Myocyte (in vitro differentiated cells): ENCODE measurements at places on chromosomes 4 and X. TPM values are rescaled to one million over a fixed set of nuclear protein-coding genes. Genes with fewer than 3 reads are reported as not detected.
A peak's percentile ranks its signal among the peaks of the same experiment; 100 is the strongest.

- no peak for DNase-seq
Observed at GRCh38 chrX:44451056-44451455, 91.6 kb downstream of the FUNDC1 start.

UGT2B11 gene
- total RNA-seq = not detected in 2 replicates

WAS gene
- total RNA-seq = 0.19 TPM in 1 of 2 replicates, not detected in the other

- no peak for DNase-seq
Observed at GRCh38 chrX:121356139-121356849, 308.9 kb downstream of the GLUD2 start.

MXD4 gene
- total RNA-seq = 39.3 and 56.4 TPM in 2 replicates

HERC5 gene
- 1.5 and 4.9 TPM in 2 replicates for total RNA-seq

SAGE1 gene
- not detected in 2 replicates for total RNA-seq

DNA sequence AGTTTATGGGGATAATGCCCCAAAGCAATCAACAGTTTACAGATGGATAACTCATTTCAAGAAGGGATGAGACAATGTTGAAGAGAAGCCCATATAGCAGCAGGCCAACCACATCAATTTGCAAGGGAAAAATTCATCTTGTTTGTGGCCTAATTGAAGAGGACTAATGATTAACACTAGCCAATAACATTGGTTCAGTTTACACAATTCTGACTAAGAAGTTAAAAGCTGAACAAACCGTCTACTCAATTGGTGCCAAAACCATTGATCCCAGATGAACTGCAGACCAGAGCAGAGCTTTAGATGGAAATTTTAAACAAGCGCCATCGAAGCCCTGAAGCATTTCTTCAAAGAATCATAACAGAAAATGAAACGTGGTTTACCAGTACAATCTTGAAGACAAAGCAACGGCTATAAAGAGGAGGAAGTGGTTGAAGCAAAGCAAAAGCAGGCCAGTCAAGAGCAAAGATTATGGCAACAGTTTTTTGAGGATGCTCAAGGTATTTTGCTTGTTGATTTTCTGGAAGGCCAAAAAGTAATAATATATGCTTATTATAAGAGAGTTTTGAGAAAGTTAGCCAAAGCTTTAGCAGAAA is 20.5 kb upstream of the BLTP1 start:
- DNase-seq = no peak

- DNase-seq = no peak
Observed at GRCh38 chr4:73309211-73309610, 50.6 kb upstream of the ANKRD17 start.

DNA sequence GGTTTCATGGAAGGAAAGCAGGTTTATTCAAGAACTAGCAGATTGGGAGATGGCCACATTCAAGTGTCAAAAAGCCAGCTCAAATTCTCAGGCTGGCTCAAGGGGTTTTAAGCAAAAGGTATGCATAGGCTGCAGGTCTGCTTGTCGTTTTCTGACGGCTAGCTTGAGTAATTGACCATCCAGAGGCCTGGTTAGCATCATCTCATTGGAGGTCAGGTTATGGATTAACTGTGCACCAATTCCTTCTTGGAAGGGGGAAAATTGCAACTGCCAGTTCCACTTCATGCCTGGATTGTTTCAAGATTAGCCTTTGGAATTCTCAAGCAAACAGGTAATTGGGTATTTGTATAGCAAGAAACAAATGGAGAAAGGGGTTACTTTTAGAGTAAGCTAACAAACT is 62.1 kb downstream of the FUNDC1 start:
- DNase-seq = no peak

DNA sequence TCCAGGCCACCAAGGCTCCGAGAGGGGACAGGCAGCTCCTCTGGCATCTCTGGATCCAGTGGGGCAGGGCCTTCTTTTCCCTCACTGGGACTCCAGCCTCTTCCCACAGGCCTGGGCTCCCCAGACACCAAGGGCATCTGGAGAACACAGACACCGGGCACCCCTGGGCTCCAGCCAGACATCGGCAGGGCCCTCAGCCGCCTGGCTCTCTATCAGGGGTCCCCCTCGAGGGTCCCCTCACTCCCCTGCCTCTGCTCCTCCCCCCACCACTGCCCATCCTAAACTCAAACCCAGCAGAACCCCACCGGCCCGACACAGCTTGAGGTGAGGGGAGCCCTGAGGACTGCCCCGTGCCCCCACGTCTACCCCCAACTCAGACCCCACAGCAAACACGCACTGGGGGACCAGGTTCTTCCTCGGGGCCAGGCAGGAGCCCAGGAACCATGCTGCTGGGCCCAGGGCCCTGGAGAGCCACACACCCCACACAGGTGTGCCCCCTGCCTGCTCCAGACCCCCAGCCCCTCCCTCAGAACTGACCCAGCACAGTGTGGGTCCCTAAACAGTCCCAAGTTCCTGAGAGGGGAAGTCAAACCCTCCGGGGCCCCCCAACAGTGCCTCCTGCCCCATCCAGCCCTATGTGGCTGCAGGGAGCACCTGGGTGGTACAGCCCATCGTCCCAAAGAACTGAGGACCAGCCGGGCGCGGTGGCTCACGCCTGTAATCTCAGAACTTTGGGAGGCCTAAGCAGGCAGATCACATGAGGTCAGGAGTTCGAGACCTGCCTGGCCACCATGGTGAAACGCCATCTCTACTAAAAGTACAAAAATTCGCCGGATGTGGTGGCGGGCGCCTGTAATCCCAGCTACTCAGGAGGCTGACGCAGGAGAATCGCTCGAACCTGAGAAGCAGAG is 86.8 kb downstream of the FAM53A start:
- no peak for DNase-seq

- DNase-seq = no peak
Observed at GRCh38 chr4:38785901-38786402, 3.2 kb upstream of the TLR10 start.

DNA sequence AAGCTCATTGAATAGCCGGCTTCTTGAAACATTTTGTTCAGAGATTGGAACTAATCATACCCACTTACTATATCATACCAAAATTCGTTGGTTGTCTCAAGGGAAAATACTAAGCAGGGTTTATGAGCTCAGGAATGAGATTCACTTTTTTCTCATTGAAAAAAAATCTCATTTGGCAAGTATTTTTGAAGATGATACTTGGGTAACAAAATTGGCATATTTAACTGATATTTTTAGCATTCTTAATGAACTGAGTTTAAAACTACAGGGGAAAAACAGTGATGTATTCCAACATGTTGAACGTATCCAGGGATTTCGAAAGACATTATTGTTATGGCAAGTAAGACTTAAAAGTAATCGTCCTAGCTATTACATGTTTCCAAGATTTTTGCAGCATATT is 6.4 kb downstream of the FAM200B start:
- no peak for DNase-seq

TRPC3 gene
- total RNA-seq = 0.21 TPM in 1 of 2 replicates, not detected in the other

CENPU gene
- 18.1 and 18.4 TPM in 2 replicates for total RNA-seq

DNA sequence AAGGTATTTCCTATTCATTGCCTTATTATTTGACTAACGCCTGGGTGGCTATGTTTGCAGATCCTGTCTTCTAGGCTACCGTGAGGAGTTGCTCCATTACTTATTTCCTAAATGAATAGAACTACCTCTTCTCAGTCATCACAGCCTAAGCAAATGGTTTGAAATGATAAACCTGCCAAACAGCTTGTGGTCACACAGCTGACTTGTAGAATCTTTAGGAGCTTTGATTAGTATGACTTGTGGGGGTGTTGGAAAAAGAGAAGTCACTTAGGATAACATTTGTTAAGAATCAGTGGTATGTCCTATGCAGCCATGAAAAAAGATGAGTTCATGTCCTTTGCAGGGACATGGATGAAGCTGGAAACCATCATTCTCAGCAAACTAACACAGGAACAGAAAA is 169.3 kb downstream of the PPARGC1A start:
- DNase-seq = peak; percentile 47

DNA sequence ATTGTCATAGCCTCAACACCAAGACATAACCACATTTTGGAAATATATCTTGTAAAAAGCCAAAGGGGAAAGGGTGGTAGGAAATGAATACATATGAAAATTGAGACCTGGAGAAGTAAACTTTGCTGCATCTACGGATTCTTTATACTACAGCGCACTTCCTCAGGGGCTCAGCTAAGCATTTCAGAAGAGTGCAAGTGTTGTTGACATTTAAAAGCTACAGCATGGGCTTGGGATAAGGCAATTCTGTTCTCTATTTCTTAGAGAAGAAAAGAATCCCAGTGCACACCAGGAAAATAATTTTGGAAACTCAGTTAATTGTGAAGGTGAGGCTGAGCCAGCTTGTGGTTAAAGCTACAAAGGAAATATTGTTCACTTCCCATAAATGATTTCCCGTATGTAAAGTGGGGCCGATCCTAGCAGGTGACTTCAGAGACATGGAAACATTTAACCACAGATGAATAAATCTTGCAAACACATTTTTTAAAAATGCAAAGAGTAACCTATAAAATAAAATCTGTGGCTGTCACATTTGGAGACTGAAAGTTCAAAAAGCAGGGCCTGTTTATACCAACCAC is 12.6 kb upstream of the GBA3 start:
- DNase-seq = no peak

- DNase-seq = no peak
Observed at GRCh38 chr4:186823989-186824388, 100.3 kb upstream of the FAT1 start.

- DNase-seq = no peak
Observed at GRCh38 chr4:118354913-118355312, 2.1 kb upstream of the PRSS12 start.

GRCh38 chr4:70654605-70655011 is 11.7 kb downstream of the JCHAIN start:
- DNase-seq = no peak

DNA sequence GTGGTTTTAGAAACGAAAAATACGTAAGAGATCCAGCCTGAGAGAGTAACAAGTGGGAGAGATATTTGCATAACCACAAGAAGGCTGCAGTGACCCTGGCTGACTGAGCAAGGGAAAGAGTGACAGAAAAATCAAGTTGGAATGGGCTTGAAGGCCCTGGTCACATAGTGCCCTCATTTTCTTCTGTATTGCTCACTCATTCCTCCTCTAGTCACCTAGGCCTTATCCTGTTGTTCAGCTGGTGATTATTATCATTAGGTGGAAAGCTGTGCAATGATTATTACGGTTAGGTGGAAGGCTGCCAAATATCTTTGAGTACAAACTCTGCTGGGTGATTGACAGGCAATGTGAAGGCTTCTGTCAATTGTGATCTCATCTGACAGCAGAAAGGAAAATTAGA is 2384.1 kb downstream of the PCDH7 start:
- peak; percentile 18 for DNase-seq

MTTP gene
- 0.10 and 0.80 TPM in 2 replicates for total RNA-seq

DNA sequence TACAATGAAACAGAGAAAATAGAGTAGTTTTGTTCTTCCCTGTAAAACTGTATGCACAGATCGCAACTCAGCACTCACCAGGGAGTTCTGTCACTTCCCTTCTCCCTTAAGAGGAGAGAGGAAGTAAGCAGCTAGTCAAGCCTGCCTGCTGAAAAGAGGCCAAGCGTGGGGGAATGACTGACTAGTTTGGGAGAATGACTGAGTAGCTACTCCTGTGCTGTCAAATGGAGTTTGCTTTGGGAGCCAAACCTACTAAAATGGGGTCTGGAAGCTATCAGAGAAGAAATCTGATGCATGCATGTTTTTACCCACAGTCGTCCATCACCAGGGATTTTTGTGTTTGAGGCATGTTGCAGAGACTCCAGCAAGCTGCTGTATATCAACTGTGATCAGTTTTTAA is 54.6 kb upstream of the LHFPL1 start:
- DNase-seq = no peak

GRCh38 chrX:72316408-72317110 is 10.8 kb upstream of the CITED1 start:
- DNase-seq = no peak

DNA sequence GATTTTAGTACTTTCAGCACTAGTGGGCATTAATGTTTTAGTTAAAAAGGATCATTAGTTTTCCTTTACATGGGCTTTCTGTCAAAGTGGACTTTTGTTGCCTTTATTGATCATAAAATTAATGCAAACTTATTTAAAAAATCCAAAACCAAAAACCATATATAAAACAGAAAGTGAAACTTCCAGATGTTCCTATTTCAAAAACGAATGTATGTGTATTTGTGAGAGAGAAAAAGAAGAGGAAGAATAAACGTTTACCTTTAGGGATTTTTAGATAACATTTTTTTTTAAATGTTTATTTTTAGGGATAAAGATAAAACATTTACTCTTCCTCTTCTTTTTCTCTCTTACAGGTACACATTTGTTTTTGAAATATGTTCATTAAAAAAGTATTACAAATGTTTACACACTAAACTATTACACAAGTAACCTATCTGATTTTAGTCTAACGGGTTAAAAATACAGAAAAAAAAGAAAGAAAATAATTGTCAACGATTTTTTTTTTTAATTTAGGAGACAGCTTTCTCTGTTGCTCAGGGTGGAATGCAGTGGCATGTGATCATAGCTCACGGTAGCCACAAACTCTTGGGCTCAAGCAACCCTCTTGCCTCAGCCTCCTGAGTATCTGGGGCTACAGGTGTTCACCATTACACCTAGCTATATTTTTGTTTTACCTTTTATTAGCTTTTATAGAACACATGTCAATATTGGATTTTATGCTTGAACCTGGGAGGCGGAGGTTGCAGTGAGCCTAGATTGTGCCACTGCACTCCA is 16.8 kb upstream of the COX18 start:
- no peak for DNase-seq

- DNase-seq = no peak
Observed at GRCh38 chrX:446245-446644, 59.5 kb upstream of the PPP2R3B start.

MAGEC1 gene
- total RNA-seq = not detected in 2 replicates

SASH3 gene
- total RNA-seq = not detected in 2 replicates
